ENCODE measurements at places on chromosomes 6 and 20.

GRCh38 chr6:45667300-45667699 is 289.6 kb upstream of the SUPT3H start:
- DNase-seq: no peak

DNA sequence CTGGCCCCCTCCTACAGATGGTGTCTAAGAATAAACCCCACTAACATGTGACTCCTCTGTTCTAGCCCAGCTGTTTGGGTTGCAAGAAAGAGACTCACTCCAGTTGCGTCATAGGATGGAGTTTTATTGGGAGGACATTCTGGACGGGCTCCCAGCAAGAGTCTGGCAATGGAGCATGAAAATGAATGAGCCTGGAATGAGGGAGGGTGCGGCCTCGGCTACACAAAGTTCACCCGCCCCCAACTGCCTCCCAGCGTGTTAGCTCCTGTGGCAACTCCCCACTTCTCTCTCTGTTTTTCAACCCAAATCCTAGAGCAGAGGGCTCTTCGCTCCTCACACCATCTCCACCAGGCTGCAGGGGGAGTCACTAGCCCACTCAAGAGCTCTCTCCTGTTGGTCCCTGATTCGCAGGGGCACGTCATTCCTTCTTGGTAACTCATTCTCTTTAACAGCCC is 5.1 kb upstream of the ADAM33 start:
- peak; percentile 90 for DNase-seq

- DNase-seq: no peak
Measured at GRCh38 chr6:30793521-30794194, 49.3 kb upstream of the IER3 start.

DNA sequence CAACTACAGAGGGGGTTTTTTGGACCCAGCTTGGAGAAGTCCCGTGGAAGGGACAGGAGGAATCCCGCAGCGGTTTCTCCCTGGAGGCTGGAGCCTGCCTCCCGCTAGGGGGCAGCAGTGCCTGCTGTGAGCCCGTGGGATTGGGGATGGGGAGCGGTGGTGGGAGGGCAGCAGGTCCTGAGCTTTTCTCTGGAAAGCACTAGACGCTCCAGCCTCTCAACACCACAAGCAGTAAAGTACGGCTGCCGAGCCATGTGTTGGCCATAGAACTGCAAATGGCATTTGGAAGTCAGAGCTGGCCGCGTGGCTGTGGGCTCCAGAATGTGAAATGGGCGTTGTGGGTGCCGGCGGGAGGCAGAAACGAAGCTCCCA is 47.8 kb downstream of the GMPR start:
- DNase-seq: peak; percentile 4

- DNase-seq: peak; percentile 20
Measured at GRCh38 chr6:100479179-100480035, 14.7 kb upstream of the SIM1 start.

GRCh38 chr6:14012313-14013030 is 87.7 kb downstream of the RNF182 start:
- DNase-seq: no peak

DNA sequence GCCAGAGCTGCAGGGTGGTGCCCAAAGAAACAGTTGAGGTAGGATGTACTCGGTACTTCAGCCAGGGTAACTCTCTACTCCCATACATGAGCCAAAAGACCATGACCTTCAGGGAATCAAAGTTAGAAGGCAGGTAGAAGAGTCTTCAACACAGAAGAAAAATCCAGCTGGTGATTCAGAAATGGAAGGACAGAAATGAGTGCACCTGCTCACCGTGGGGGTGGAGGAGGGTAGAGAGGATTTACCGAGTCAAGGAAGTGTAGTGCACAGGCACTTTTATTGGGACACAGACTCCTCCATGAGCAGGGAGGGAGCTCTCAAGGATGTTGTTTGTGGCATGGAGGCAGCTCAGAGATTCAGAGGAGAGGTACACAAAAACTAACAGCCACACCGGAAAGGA is 330.3 kb upstream of the PRDM1 start:
- no peak for DNase-seq

DNA sequence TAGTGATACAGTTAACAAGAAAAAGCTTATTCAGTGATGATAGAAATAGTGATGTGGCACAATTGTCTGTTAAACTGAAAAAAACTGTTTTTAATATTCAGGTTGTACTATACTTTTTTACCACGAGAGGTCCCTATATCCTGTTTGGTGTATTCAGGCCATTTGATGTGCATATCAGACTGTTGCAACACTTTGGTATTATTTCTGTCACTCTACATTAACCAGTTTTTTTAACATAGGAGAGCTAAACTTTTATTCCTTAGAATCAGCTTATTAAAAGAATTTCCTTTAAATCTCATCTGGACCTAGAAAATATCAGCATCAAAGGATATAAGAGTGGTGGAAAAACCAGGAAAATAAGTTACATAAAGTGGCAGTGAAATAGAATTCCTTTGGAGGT is 36.8 kb downstream of the TSPYL4 start:
- peak; percentile 21 for DNase-seq

- peak; percentile 36 for DNase-seq
Measured at GRCh38 chr20:17674722-17675518, 7.1 kb downstream of the RRBP1 start.

DNA sequence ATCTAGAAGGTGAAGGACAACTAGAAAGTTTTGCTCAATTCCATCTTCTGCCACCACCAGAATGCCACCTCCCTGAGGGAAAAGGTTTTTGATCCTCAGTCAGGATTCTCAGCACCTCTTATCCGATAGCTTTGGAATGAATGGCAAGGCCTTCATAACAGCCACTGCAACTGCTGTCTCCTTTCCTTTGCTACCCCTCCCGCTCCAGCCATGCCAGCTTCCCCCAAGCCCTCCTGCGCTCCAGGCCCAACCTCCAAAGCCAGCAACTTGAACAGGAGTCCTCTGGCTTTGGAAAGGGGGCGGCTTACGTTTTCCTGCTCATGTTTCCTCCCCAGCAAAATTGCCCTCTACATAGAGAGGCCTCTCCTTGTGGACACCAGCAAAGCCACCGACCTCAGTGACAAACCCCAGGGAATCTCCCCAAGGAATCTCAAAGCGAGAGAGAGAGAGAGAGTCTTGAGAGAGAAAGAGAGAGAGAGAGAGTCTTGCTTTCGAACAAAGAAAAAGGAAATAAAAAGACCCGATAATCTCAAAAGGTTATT is 420 bp upstream of the BTN2A1 start:
- no peak for DNase-seq

DNA sequence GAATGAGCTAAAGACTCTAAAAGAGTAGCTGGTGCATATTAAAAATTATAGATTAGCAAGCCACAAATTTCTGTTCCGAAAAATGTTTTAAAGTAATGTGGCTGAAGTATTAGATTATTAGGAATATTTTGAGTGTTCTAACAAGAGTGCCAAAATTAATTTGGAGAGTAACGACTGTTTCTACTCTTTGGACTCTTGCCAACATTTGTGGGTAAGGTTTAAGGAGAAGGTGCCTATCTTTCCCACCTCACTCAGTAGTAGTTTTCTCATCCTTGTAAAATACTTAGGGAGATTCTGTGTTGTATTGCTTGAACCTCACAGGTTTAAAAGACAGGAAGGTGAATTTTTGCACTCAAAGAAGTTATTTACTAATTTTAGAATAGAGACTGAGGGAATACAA is 5.0 kb downstream of the HSF2 start:
- DNase-seq: no peak

- no peak for DNase-seq
Measured at GRCh38 chr6:75842191-75842590, 93.2 kb downstream of the MYO6 start.

DNA sequence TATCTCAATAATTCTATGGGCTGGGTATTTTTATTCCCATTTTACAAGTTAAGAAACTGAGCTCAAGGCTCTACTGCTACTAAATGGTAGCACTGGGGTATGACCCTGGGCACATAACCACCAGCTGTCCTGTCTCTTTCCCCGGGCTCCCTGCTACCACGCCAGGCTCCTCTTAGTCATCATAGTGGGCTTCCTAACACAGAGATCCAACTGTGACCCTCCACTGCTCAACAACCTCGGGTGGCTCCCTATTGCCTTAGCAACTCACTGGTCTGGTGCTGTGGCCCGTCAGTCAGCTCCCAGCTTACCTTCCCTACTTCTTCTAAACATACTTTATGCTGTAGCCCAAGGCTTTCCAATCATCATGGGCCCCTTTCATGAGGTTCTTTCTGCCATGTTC is 4.5 kb downstream of the KIAA1755 start:
- no peak for DNase-seq

GRCh38 chr20:53980031-53980465 is 90.3 kb downstream of the BCAS1 start:
- no peak for DNase-seq

- DNase-seq: no peak
Measured at GRCh38 chr6:39907871-39908575, 26.2 kb downstream of the MOCS1 start.

DNA sequence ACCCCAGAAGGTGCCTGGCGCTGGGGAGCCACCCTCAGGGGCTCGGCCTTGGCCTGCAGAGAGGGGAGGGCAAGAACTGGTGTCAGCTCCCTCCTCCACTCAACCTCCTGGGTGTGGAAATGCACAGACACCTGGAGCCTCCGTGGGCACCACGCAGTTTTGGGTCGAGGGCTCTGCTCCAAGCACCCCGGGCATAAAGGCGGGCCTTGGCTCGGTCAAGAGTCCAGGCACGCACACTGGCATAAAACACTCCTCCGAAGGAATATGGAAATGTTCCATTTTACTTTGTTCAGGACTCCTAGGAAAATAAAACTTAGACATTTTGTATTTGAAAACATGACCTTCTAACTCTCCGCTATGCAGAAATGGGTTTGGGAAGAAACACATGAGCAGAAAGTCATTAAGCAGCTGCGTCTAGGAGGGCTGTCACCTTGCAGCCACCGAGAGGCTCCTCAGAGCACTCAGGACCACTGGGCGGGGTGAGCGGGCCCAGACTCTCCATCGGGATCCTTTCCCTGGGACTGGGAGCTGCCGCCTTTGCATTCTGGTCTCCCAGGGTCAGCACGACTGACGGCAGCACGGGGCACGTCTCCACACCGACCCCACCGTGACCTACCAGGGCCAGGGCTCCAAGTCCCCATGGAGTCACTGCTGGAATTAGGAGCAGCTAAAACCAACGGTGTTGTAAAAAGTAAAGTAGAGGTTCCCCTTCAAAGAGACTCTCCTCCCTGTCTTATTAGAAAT is 46.0 kb upstream of the DACT2 start:
- DNase-seq: no peak

DNA sequence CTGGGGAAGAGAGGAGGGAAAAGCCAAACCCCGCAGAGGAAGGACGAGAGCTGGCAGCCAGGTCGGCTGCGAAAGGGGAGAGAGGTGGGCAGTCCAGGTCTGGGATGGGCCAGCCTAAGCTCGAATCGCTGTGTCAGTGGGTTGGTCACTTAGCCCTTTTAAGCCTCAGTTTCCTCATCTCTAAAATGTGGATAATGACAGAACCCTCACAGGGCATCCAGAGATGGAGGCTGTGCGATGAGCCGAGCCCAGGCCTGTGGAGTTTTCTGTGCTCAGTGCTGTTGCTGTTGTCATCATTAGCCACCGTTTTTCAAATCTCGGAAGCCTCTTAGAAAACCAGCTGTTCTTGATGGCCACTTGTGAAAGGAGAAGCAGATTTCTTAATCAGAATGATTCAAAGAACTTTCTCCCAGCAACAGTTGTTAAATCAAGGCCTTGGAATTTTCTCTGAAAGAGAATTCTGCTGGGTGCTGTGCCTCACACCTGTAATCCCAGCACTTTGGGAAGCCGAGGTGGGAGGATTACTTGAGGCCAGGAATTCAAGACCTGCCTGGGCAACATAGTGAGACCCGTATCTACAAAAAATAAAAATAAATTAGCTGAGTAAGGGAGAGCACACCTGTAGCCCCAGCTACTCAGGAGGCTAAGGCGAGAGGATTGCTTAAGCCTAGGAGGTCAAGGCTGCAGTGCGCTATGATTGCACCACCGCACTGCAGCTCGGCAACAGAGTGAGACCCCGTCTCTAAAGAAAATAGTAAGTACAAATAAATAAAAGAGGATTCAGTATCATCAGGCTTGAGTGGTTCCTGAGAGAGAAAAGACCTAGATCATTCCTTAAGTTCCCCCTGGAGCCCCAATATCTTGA is 46.3 kb upstream of the ENTPD6 start:
- no peak for DNase-seq

GRCh38 chr6:151681433-151682059 is 125.9 kb upstream of the ESR1 start:
- DNase-seq: no peak

GRCh38 chr20:36235892-36236785 is at the start of gene AAR2:
Gene AAR2 (plus strand): TSS chr20:36236478. CDS start chr20:36239869, 3,391 bp downstream.
- peak; percentile 47 for DNase-seq

GRCh38 chr6:53244958-53245357 is 96.3 kb upstream of the GCM1 start:
- no peak for DNase-seq

DNA sequence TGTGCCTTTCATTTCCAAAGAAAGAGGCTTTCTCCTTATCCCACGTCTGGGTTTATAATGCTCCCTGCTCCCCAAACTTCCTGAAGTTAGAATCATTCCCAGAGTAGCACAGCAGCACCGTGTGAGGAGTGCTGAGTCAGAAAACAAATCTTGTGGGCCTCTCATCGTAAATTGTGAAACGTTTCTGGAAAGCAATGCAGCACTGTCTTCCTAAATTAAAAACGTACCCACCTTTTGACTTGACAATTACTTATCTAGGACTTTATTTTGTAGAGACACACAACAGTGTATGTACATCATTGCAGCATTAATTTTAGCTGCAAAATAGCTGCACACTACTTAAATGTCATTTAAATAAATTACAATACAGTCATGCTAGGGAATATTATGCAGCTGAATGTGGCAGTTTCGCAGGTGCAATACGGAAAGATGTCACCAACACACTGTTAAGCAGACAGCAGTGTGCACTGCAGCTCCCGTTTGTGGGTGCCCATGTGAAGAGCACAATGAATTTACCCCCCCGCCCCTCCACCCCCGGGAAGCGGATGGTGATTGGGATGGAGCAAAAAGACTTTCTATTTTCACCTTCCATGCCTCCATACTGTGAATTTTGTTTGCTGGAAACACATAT is 30.8 kb downstream of the RRBP1 start:
- DNase-seq: no peak

DNA sequence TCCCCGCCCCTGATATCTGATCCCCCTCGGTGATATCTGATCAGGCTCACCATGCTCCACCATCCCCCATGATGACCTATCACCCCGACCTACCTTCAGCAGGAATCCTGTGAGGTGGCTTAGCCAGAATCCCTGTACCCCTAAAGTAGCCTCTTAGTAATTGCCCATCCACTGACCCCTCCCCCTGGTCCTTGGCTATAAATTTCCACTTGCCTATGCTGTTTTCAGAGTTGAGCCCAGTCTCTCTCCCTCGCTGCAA is 177.5 kb upstream of the GGTLC1 start:
- DNase-seq: no peak

Data from fibroblast of the conjunctiva (primary cell).